Upper lobe of right lung (tissue), 1 donor: ENCODE measurements at places on chromosomes 7 and 10.

GRCh38 chr10:47057471-47057870 lies 146.2 kb downstream of the PTPN20 start:
- DNase-seq, result peak; percentile 41

DNA sequence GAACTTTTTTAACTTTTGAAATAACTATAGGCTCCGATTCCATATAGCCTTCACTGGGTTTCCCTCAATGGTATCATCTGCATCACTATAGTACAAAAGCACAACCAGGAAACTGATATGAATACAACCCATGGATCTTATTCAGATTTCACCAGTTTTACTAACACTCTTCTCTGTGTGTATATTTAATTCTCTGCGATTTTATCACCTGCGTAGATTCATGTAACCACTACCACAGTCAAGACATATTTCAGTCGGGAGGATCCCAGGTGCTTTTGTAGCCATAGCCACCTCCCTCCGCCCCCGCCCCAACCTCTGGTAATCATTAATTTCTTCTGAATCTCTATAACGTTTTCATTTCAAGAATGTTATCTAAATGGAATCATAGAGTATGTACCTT lies 82.8 kb upstream of the C7orf33 start:
- DNase-seq, result no peak

GRCh38 chr7:45103958-45104843 lies 7.3 kb downstream of the TBRG4 start:
- peak; percentile 63 for DNase-seq

GRCh38 chr7:130021105-130021834 lies 29.9 kb downstream of the ZC3HC1 start:
- no peak for DNase-seq

DNA sequence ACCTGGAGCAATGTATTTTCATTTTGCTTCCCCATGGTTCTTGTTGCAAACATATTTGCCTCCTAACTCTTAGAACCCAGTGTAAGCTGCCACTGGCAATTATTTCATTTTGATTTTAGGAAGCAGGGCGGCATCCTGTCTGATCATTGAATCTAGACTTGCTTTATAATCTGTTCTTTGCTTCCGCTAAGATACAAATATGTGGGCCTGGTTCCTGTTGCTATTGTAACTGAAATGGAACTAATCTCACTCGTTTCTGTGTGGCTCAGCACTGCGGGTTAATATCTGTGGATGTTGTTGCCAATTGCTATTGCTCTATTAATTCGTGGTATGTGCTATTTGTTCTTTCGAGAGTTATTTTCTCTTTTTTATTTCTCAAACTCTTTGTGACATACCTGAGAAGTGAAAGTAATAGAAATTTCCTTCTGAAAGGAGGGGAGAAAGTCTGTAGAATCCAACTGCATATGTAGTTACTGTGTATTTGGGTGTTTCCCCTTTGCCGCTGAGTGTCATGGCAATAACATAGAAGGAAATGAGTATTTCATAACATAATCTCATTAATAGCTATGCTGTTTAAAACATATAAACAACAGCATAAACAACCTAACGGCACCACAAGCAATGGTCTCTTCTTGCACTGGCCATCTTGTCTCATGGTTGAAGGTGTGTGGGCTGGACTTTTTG lies 62.4 kb downstream of the FZD1 start:
- DNase-seq, result no peak
